Chondrocyte (in vitro differentiated cells): ENCODE measurements at places on chromosomes 5 and 9. TPM values are rescaled to one million over a fixed set of nuclear protein-coding genes. Genes with fewer than 3 reads are reported as not detected.

The LAMC3 gene
- 0.95 to 7.3 TPM (median 1.2 TPM) in 3 replicates for total RNA-seq

The TMEM171 gene
- total RNA-seq = 1.8 to 3.6 TPM (median 2.6 TPM) in 3 replicates

The MARVELD2 gene
- total RNA-seq = 1.2 to 2.2 TPM (median 2.0 TPM) in 3 replicates

The BTNL9 gene
- not detected in 3 replicates for total RNA-seq

The SURF1 gene
- total RNA-seq = 27.2 to 31.3 TPM (median 31.0 TPM) in 3 replicates

The GNG10 gene
- total RNA-seq = 35.7 to 37.5 TPM (median 36.1 TPM) in 3 replicates

The TXNDC8 gene
- not detected in 3 replicates for total RNA-seq
